ENCODE measurements at places on chromosomes 5 and 9. TPM values are rescaled to one million over a fixed set of nuclear protein-coding genes. Genes with fewer than 3 reads are reported as not detected.

DNA sequence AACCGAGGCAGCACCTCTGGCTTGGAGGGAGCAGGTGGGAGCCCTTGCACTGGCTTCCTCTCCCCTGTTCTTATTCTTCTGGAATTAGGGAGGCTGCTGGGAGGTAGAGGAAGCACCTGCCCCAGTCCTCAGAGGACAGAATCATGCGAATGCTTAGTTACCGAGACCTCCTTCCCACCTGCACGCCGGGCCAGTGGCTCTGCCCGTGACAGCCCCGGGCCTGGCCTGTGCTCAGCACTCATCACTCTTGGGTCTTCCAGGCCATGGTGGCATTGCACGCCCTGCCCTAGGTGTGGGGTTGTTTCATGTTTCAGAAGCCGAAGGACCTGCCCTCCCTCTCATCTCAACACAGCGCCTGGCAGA is 45.3 kb upstream of the NKD2 start:
- DNase-seq = no peak

DNA sequence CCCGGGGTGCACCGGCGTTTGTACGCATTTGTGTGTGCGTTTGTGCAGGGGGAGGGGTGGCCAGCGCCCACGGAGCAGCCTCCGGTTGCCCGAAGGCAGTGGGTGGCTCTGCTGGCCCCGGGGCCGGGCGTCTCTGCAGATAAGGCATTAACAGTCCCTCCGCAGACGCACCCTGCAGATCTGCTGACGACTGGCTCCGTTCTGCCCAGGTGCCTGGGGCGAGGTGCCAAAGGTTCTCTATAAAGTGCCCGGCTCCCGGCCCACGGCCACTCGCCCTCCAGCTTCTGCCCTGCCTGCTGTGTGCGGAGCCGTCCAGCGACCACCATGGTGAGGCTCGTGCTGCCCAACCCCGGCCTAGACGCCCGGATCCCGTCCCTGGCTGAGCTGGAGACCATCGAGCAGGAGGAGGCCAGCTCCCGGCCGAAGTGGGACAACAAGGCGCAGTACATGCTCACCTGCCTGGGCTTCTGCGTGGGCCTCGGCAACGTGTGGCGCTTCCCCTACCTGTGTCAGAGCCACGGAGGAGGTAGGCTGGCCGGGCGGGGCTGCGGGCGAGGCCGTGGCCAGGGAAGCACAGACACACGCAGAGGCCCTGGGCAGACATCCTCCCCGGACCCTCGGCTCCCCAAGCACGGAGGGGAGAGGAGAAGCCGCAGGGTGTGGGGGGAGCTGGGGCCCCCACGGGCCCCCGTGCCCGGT is at the start of gene SLC6A19:
SLC6A19 (plus strand) TSS at position 269 of the 699 bp plus-strand sequence; CDS start at position 325, 56 bp downstream.
- DNase-seq = no peak

Gene NTRK2
- total RNA-seq = not detected

Gene ARID3C
- 0.42 TPM for total RNA-seq

- DNase-seq = no peak
Observed at GRCh38 chr9:20405078-20405477, 217.2 kb downstream of the MLLT3 start.

Gene CCL28
- 0.25 TPM for total RNA-seq

GRCh38 chr5:137412136-137412535 is 87.0 kb downstream of the SPOCK1 start:
- DNase-seq = no peak

DNA sequence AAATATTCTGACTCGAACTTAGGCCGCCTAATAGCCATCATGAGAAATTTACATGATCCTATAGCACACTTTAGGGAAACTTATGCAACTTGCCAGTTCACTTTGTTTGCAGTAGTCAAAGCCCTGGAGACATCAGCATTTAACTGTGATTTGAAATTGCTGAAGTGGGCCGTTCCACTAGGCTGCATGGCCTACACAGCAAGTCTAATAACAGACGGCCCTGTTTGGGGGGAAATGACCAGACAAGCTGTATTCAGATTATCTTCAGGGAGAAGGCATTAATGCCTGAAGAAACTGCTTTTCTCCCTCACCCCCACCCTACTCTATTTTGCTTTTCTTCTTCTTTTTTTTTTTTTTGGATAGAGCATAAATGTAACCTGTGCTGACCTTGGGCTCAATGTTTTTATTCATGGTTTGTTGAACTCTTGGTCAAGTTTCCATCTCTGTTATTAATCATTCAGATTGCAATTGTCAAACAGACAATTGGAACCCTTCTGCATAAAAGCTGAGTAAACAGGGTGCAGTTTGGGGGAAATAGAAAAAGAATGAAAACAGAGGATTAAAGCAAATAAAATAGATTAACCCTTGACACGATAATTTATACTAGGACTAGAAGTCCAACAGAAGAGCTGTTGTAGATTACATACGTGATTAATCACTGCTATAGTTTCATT is 1928.2 kb upstream of the WWC1 start:
- no peak for DNase-seq

DNA sequence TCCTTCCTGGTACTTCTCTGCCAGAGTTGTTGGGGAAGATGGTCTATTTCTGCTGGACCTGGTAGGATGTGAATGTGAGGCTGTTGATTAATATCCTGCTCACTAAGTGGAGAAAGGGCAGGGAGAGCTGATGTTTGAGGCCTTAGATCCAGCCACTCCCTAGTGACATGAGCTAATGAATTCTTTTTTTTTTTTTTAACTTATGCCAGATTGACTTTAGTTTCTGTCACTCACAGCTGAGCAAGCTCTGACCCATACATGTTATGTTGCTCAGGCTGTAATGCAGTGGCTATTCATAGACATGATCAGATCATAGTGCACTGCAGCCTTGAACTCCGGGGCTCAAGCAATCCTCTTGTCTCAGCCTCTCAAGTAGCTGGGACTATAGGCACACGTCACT is 75.1 kb upstream of the SPRY4 start:
- DNase-seq = no peak

DNA sequence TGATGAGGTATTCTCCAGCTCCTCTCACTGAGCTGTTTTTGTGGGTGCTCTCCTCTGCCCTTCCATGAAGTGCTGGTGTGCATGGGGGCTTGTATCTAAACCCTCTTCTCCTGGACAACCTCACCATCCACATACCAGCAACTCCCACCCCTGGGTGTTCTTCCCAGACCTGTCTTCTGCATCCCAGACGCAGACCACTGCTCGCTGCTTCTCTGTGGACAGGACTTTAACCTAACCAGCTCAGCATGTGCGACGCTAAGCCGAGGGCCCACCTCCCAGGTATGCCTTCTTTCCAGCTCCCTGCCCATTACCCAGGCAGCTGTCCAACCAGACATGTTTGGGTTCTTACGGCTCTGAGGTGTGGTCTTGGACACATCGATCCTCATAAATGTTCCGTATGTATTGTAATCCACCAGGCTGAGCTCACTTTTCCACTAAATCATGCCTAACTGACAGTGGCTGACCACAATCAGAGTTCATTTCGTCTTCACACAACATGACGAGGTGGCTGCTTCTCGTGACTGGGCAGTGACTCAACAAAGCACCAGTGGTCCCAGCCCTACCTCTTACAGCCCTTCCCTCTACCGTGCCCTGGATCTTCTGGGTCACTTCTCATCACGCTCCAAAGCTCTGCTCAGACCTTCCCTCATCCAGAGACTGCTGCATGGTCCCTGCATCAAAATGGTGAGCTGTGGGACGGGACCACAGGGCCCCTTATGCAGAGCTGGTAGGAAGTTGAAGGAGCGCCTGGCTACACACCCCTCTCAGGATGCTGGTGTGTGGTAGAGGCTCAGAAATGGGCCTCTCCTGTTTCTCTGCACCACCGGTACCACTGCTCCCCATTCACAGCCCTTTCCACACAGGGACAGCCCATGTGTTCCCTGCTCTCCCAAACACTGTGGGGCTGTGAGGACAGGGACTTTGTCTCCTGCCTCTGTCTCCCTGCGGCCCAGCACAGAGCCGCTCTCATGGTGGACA is 9.6 kb upstream of the PTGES2 start:
- no peak for DNase-seq

Gene CKMT2
- total RNA-seq = not detected

DNA sequence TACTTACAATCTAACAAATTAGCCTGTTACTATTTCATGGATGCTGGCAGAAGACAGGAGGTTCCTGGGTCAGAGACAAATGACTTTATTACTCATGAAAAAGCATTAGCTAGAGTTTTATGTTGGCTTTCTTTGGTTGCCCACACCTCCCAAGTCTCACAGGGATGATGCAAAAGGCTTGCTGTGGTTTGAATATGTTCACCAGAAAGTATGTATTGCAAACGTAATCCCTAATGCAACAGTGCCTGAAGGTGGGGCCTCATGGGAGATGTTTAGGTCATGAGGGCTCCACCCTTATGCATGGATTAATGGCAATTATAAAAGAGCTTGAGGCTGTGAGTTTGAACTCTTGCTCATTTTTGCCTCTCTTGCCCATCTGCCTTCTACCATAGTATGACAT is 28.5 kb downstream of the DPYSL3 start:
- no peak for DNase-seq

DNA sequence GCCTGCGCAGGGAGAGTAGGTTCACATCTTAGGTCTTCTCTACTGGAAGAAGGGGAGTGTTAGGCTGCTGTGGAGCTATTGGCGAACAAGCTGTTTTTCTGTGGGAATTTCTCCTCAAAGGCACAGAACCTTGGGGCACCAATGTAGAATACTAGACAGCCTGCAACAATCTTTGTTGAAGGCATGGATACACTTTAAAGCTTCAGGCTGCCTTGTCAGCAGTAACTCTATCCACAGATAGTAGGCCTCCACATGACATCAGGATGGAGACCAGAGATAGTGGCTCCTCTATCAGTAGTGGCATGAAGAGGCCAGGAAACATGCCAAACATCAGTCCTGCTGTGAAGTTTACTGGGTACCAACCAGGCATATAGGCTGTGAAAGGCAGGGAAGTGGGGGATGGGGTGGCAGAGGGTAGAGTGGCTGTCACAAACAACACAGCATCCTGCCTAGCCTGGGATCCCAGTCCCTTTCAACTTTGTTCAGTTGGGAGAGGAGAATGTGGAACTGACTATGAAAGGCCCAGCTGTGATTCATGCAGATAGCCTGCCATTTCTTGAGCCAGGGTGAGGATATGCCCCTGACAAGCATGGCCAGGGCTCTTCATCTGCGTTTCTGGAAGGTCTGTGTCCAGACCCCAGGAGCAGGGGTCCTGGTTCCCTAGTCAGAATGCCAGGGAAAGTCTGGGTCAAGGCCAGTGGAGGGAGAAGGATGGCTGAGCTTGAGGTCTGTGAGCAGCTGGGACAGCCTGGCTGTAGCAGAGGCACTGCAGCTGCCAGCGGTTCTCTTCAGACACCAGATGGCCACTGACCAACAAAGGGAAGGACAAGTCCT is 1.0 kb upstream of the HK3 start:
- DNase-seq = no peak

DNA sequence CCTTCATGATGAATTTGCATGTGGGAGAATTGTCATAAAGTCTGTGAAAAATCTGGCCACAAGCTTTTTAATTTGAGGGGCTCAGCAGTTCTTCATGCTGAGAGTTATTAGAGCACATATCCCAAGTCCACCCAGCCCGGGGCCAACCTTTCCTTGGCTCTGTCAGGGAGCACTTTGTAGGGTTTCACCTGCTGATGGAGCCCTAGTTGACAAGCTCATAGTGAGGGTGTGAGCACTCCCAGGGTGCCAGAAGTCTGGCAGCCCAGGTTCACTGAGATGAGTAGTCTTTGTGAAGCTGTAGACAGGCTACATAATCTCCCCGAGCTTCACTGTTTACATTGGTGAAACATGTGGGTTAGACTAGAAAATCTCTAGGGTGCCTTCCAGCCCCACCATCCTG is 97.2 kb upstream of the NREP start:
- DNase-seq = no peak

DNA sequence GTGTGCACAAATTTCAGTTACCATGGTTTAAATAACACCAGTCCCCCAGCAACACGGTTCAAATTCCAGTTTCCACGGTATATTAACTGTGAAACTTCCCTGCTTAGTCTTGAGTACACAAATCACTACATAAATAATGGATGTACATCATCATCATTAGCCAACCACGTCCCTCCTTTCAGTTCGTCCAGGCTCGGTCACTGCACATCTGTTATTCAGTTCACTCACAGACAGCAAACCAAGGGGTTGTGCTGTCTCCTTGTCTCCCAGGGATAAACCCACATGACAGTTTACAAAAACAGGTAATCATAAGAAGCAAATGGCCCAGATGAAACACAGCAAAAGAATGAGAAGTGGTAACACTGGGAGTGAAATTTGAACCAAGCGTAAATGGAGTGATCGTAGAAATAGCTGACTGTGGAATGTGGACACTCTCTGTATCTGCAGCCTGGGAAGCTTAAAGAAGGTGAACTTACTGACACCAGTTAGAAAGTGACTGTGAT is 61.0 kb upstream of the RAD23B start:
- no peak for DNase-seq

GRCh38 chr5:178415353-178415752 is 174.8 kb downstream of the COL23A1 start:
- DNase-seq = no peak

DNA sequence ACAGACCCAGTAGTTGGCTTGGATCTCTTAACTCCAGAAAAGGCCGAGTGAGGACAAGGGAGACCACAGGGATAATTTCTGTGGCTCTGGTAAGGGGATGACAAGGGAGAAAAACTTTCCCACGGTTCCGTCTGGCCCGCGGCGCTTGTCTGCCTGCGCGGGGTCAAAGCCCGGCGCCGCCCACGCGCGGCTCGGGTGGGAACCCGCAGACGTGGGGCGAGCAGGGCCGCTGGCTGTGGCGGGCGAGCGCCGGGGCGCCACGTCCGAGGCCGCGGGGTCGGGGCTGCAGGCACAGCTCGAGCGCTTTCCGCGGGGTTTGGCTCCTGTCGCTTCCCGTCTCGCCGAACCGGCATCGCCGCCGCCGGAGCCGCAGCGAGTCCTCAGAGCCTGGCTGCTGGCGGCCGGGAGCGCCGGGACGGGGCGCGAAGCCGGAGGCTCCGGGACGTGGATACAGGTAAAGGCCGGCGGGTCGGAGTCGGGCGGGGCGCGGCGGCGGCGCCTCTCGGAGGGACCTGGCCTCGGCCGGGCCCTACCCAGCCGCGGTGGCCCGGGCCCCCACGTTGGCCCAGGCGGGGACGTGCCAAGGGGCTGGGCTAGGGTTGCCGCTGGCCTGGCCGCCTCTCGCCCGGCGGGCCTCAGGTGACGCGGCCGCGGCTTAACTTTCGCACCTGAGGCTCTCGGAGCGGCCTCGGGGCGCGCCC is at the start of gene RNF180:
RNF180 (plus strand) TSS at position 344 of the 701 bp plus-strand sequence. CDS start 34,965 bp downstream, outside the sequence.
- no peak for DNase-seq

Gene PCDHGB1
- 0.15 TPM for total RNA-seq

- DNase-seq = no peak
Observed at GRCh38 chr9:125099816-125100215, 43.5 kb downstream of the SCAI start.
